Right ventricle myocardium superior (tissue), 1 donor: ENCODE measurements at places on chromosomes 1 and 21. TPM values are rescaled to one million over a fixed set of nuclear protein-coding genes. Genes with fewer than 3 reads are reported as not detected.

Gene PLA2G2F
- total RNA-seq = not detected

Gene NEK2
- total RNA-seq = not detected

Gene HJV
- total RNA-seq = 88.1 TPM

Gene PM20D1
- 1.9 TPM for total RNA-seq

Gene TAS1R3
- total RNA-seq = 0.40 TPM

Gene TMOD4
- total RNA-seq = not detected

Gene FCMR
- total RNA-seq = 3.2 TPM

Gene HHIPL2
- not detected for total RNA-seq

Gene SAMSN1
- 1.3 TPM for total RNA-seq

Gene LRRC53
- not detected for total RNA-seq

Gene ADORA1
- total RNA-seq = 12.5 TPM

Gene GJA8
- not detected for total RNA-seq

Gene FAM78B
- 4.2 TPM for total RNA-seq

Gene CLCNKB
- 2.5 TPM for total RNA-seq

Gene NEGR1
- total RNA-seq = 15.7 TPM

Gene CDA
- total RNA-seq = 3.5 TPM

Gene MAB21L3
- not detected for total RNA-seq

Gene MYBPH
- not detected for total RNA-seq

Gene HPDL
- not detected for total RNA-seq

Gene LINGO4
- total RNA-seq = 0.78 TPM

Gene OR2T35
- not detected for total RNA-seq

Gene GPR37L1
- 0.05 TPM for total RNA-seq

Gene PRDM16
- 14.2 TPM for total RNA-seq

Gene ABCG1
- 7.3 TPM for total RNA-seq

Gene KIF14
- total RNA-seq = 0.19 TPM

Gene CNR2
- total RNA-seq = not detected

Gene AGBL4
- total RNA-seq = 0.16 TPM

Gene DDAH1
- total RNA-seq = 3.5 TPM

Gene TCEA3
- 72.7 TPM for total RNA-seq

Gene RIPPLY3
- total RNA-seq = not detected

Gene ZBTB8A
- 2.9 TPM for total RNA-seq

Gene DNAI4
- 13.5 TPM for total RNA-seq

Gene CDK11A
- 17.3 TPM for total RNA-seq

Gene LIPI
- not detected for total RNA-seq

Gene PINK1
- total RNA-seq = 288 TPM

Gene BSDC1
- total RNA-seq = 43.7 TPM

Gene PSRC1
- 0.73 TPM for total RNA-seq

Gene TACSTD2
- not detected for total RNA-seq
